ENCODE measurements at places on chromosomes 1 and 21. TPM values are rescaled to one million over a fixed set of nuclear protein-coding genes. Genes with fewer than 3 reads are reported as not detected.
A peak's percentile ranks its signal among the peaks of the same experiment; 100 is the strongest.

- DNase-seq = no peak
Observed at GRCh38 chr1:15730936-15731335, 5.1 kb upstream of the SLC25A34 start.

DNA sequence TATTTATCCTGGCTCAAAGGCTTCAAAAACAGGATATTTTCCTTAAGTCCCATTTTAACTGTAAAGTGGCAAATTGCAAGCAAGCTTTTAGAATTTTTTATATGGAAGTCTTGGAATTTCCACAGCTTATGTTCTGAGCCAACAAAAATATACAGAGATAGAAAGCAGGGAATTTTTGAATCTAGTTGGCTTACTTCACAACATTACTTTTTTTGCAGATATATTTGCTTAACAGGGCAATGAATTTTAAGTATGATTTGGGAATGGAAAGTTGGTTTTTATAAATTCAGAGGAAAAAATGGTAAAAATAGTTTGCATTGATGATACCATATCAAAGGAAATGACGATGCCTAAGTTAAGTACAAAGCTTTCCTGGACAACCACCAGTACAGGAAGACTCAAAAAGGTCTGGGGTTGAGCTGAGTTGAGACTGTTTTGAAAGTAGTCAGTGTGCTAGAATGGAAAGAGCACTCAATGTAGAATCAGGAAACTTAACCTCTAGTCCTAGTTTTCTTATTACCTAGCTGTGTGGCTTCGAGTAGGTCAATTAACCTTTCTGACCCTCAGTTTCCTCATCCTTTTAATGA, 11.0 kb upstream of the VCAM1 start:
- no peak for DNase-seq

- DNase-seq = no peak
Observed at GRCh38 chr1:206128196-206128595, 11.0 kb upstream of the AVPR1B start.

DNA sequence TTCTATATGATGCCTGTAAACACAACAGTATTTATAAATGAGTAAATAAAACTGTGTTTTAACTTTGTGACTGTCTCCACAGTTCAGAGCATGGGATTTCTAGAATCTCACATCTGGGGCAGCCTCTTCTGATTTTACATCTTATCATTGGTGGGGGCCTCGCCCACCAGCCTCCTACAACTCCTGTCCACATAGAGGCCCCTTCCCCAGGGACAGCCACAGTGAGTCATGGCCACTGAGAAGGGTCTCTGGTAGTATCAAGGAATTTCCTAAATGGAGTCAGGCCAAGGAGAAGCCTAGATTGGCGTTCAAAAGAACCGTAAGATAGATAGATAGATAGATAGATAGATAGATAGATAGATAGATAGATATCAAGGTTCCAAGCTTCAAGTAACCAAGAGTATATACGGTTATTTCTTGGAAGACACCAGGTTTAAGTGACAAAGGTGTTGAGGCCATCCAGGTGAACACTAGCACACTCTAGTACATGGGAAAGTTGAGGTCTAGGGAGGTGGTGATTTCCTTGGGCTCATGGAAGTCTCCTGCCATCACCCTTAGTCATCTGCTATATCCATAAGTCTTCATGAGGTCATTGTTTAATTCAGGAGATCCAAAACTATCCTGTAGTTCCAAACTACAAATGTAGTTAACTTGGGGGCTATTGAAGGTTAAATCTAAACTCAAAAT, 121.6 kb downstream of the SYT2 start:
- no peak for DNase-seq

DNA sequence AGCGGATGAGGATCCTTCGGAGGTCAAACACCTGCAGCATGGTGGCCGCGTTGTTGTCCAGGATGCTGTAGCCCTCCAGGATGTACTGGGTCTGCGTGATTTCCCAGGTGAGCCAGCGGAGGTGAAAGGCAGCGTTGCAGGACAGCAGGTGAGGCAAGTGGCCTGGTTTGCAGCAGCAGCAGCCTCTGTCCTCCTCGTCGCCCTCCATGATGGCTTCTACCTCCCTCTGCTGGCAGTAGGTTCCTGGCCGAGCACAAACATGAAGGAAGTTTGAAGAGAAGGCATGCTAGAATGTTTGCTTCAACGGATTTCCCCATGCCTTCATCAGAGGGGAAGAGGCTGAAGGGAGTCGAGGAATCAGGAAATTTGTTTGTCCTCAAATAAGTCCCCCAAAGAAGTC, 74.7 kb downstream of the NTPCR start:
- no peak for DNase-seq

DNA sequence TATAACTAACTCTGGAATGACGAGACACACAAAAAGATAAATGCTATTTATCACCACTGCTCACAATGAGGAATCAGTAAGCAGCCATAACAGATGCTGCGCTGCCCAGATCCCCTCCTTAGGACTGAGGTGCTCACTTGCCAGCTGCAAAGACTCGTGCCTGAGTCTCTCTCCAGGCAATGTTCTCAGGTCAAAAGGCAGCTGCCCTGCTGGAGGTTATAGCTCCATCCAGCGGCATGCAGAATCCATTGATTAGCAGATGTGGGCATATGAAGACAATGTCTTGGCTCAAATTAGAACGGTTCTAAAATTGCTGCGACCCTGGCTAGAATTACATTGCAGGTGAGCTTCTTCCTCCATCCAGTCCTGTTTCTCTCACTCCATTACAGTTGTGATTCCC, 328.2 kb upstream of the CHRM3 start:
- DNase-seq = no peak

DNA sequence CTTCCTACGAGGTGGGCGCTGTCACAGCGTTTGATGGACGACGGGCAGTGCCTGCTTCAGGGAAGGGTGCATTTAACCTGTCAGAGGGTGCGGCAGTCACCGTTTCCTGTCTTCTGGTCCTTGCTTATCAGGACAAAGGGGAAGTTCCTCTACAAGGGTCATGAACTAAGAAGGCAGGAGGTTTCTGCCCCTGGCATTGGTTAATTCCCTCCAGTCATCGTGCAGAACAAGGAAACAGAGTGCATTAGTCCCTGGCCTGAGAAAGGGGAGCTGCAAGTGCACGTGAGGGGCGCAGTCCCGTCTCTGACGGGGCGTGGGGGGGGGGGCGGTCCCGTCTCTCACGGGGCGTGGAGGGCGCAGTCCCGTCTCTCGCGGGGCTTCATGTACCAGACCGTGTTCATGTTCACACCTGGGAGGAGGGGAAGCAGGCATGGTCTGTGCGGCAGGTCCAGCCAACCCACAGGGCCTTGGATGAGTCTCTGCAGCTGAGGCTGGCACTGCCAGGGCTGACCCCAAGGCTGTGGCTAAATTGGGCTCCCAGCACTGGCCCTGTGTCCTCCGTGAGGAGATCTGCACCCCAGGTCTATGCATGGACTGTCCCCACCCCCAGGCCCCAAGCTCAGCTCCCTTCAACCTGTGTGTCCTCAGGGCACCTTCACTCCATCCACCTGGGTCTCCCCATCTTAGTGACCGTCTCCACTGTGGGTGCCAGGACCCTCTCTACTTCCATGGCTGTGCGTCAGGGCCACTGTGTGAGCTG, 89.2 kb upstream of the COL6A1 start:
- DNase-seq = peak; percentile 70

GRCh38 chr1:29344336-29344735, 108.0 kb downstream of the PTPRU start:
- no peak for DNase-seq

DNA sequence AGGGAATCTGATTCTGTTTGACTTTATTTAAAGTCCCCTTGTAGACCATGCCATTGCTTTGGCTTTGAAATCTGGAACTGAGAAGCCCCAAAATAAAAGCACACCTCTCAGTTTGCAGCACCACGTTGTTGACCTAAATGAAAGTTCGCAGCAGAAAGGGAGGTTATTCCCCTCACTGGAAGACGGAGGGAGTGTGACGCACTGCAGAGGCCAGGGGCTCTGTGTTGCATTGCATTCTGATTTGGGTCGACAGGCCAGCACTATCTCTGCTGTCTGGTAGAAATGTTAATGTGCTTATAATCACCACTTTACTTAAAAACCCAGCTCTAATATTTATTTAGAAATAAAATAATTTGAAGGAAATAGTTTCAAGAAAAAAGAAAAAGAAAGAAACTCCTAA, 675.2 kb upstream of the NR5A2 start:
- DNase-seq = no peak

DNA sequence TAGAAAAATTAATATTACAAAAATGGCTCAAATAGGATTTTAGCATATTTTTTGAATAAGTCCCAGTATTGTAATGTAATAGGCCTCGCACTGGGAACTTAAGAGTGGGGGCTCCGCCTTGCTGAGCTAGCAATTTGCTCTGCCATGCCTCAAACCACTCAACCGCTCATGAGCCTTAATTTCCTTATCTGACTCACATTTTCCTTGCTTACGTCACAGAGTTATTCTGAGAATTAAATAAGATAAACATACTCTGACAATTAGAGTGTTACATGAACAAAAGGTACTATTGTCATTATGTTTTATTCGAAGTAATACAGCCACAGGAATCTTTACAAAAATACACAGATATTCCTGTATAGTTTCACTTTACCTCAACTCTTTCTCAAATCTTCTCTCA, 108.1 kb downstream of the SLC44A5 start:
- no peak for DNase-seq

DNA sequence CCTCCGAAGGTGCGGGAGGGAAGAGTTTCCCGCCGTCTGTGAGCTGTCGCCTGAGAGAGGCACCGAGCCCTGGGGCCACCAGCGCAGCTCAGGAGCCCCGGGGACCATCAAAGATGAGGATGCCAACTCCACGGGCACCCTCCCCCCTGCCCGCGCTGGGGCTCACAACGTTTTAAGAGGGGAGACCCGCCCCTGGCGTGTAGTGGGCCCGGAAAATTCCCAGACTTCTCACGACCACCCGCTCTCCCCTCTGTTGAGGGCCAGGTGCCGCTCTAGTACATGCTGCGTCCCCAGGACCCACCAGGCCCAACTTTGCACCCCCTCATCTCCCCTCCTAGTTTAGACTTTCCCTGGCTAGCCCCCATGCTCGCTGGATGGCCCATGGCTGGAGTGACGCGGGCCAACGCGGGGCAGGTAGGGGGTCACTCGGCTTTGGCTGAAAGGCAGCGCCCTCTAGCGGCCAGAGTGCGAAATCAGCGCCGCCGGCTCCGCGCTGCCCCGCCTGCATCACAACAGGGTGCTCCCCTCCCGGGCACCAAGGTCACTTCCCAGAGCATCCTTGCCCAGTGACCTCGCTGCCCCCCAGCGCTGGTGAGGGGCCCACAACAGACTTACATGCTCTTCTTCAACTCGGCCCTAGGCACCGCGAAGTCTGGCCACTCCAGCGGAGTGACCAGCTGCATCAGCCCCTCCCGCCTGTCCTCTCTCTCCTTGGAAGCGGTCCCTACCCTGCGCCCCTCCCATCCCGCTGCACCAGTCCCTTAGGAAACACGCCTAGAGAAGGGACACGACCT, 1.8 kb downstream of the CD160 start:
- peak; percentile 78 for DNase-seq

DNA sequence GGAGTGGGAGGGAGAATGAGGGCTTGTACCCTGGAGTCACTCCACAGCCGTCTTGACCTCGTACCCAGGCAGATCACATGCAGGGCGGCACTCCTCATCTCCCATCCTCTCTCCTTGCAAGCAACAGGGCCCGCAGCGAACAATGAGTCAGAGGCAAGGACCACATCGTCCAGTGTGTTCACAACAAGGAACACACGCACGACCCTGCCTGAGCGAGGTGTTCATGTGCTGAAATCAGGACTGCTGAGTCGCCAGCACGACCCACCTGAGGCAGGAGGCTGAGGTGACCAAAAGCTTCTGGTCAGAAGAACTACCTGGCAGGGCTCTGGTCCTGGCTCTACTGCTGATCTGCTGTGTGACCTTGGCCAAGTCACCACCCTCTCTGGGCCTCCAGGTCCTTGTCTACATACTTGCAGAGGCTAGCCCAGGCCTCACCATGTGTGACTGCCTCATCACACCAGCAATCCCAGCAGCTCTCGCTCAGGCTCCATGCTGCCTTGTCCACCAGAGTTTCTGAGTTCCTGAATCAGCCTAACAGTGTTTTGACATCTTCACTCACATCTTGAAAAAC, 78.0 kb downstream of the SSBP3 start:
- no peak for DNase-seq

GRCh38 chr1:28893403-28894102, 20.8 kb upstream of the EPB41 start:
- DNase-seq = no peak

- no peak for DNase-seq
Observed at GRCh38 chr21:28688381-28688780, 304.3 kb downstream of the LTN1 start.

DNA sequence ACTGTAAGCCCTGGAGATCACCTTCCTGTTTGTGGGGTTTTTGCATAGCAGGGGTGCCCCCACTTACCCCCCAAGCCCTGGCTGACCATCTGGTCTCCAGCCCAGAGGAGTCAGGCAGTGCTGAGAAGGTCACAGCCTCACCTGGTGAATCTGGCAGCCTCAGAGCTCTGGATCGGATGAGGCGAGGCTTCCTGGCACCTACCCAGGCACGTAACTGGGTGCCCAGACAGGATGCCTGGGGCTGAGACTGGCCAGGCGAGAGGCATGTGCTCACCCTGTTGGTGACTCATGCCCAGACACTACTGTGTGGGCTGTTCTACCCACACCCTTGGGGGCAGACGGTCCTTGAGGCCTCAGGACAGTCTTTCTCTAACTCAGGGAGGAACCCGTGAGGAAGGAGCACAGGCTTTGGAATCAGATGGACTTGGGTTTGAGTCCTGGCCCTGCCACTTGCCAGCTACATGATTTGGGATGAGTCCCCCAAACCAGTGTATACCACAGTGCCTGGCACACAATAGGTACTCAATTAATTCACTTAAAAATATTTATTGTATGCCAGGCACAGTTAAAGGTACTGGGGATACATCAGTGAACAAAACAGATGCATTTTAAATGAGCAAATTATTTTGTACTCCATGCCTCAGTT, 15.1 kb upstream of the PADI3 start:
- peak; percentile 79 for DNase-seq

Gene ZNF648
- total RNA-seq = not detected

Gene CLEC20A
- total RNA-seq = not detected

Gene ZNF683
- total RNA-seq = 1.2 TPM

Gene RUNX3
- total RNA-seq = 13.1 TPM

Gene NCAM2
- 8.8 TPM for total RNA-seq

Gene C1orf116
- total RNA-seq = 123 TPM
